Endothelial cell of umbilical vein (primary cell): ENCODE measurements at places on chromosomes 2 and 18.

DNA sequence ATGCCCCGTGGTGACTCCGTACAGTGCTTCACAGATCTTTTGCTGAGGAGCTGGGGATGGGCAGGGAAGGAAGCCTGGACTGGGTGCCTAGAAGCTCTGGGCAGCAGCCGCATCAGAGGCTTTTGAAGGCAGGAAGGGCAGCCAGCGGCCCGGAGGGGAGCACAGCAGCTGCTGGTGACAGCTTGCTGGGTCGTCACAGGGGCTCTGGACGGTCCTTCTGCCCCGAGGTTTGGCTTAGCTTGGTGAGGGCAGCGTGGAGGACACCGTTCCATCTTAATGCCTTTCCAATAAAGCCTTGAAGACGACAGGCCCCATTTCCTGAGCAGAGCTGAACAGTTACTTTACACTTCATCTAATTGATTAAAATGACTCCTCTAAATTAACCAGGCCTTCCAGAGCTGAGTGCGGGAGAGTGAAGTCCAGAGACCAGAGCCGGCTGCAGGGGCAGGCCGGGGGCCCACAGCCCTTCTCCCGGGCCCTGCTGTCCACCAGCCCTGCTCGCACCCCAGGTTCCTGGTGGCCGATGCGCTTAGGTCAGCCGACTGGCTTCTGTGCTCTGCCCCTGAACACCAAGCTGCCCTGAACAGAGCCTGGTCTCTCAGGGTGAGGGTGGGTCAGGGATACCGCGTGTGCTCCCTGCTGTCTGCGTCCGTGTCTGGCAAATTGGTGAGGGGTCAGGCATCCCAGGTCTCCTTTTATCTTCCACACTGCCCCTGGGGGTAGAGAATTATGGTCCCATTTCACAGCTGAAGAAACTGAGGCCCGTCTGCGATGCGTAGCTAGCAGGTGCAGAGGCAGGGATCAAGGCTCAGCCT, 43.5 kb downstream of the RRM2 start:
- DNase-seq, result no peak

DNA sequence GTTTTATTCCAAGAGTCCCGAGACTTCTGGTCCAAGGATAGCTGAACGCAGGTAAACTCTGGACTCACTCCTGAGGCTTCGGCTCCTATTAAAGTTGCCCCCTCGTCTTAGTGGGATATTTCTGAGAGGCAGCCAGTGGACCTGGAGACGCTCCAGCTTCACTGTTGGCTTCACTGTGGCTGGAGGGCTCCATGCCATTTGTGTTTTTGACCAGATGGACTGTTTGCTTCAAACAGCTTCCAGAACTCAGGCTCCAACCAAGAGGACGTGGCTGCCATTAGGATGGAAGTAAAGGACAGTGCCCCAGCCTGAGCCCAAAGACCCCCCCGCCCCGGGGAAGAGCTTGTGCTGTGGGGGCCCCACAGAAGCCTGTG, 94.4 kb upstream of the LDAH start:
- DNase-seq, result peak; percentile 7

- no peak for DNase-seq
Measured at GRCh38 chr2:99977966-99978365, 164.4 kb downstream of the AFF3 start.

DNA sequence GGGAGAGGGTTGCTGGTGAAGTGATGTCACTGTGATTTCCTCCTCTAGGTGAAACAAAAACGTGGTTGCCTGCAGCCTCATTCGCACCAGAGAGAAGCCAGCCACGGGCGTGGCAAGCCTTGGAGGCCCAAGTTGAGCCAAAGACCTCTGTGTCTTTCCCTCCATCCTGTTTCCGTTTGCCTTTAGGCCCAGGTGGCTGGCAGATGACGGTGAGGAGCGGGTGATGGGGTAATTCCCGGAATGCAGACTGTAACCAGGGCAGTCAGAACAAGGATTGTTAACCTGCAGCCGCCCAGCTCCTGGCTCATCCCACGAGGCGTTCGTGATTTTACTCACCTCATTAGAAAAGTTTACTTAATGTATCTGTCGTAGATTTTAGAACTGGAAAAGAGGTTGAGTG, 14.4 kb downstream of the CTIF start:
- no peak for DNase-seq

DNA sequence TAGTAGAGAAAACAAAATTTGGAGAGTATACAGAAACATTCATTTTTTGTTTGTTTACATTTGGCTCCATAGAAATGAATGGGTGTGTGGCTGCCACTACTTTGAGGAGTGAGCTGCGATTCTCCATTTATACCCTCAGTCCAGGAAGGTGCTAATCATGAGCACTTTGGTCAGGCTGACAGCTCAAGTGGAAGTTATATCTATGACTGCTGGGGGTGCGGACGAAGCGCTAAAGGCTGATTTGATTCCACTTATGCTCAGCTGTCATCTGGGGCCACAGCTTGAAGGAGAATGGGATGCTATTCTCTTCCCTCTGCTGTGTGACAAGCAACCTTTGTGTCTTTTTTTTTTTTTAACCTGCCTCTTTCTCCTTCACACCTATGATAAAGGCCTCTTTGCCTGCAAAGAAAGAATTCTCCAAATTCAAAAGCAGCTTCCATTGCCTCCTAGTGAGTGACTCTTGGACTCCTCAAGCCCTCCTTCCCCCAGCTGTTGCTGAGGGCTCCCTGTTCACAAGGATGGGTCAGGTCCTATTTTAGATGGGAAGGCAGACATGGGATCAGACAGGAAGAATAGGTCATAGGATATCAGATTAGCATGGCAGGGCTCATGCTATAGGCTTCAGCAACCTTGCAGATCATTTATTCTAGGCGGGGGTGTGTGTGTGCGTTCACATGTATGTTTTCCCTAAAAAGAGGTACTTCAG, 201.6 kb downstream of the SETBP1 start:
- no peak for DNase-seq

DNA sequence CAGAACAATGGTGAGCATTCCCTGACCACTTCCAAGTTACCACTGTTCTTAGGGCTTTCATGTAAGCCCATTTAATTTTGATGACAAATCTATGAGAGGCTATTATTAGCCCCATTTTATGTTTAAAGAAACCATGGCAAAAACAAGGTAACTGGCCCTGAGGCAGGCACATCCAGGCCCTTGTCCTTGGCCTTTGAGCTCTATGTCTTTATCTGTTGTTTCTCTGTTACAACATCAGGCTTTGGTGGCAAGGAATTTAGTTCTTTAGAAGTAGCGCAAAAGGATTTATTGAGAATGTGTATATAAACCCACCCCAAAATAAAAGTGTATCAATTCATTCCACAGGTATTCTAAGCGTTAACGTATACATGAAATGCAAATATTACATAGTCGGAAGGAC, 257.1 kb downstream of the HNMT start:
- DNase-seq, result no peak

- no peak for DNase-seq
Measured at GRCh38 chr18:57352271-57352701, at the start of gene ST8SIA3. Gene ST8SIA3, plus strand, starts transcription at chr18:57352557. Its CDS starts 290 bp downstream, at chr18:57352847.

- no peak for DNase-seq
Measured at GRCh38 chr2:129759472-129760010, 219.9 kb upstream of the RAB6C start.

DNA sequence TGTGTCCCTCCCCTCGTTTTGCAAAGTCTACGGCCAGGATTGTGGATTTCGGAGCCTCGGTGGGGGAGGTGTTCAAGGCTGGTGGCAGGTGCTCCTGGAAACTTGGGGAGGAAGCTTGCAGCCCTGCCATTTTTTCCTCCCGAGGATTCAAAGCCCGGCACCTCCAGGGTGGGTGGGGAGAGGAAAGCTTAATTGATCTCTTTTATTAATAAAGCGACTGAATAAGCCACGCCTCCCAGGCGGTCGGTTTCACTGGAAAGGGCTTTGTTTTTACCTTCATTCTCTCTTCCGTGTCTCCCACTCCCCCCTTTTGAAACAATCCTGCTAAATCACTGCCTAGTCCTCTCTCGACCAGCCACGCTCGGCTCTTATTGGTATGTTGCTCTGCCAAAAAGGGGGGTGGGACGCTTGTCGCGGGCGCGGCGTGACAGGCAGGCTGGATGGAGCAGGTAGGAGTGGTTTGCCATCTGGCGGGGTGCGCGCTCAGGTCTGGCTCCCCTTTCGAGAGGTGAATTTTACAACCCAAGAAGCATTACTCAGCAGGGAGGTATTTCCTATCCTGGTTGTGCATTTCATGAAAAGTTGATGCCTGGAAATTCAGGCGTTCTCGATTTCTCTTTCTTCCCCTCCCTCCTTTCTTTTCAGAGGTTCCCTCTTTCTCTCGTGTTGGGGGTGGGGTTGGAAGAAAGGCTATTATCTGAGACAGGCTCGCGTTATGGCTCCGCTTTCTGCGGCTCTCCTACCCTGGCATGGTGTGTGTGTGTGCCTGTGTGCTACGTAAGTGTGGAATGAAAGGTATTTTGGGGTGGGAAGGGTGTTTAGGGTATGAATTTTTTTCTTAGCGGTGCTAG, 1.4 kb downstream of the NEDD4L start:
- peak; percentile 42 for DNase-seq

DNA sequence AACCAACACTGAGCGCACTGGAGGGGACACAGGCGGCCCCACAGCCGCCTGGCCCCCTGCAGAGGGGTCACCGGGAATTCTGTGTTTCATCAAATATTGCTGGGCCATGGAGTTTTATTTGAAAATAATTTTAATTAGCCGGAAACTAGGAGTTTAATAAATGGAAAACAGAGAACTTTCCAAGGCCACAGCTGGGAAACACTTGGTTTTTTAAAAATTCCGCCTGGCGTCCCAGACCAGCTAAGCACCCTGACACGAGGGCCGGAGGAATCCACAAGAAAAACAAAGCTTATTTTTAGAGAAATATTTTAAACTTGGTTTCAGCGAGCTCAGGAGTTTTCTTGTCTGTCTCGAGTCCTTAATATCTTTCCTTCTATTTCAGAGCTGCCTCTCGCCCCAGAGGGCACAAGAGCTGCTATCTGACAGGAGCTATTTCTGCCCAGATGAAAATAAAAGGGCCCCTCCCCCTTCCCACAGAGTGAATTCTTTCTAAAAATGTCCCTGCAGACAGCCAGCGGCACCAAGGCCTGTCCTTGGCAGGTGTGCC, 8.2 kb downstream of the ZFP36L2 start:
- no peak for DNase-seq

GRCh38 chr2:105144152-105144940, 97.2 kb upstream of the GPR45 start:
- DNase-seq, result no peak

DNA sequence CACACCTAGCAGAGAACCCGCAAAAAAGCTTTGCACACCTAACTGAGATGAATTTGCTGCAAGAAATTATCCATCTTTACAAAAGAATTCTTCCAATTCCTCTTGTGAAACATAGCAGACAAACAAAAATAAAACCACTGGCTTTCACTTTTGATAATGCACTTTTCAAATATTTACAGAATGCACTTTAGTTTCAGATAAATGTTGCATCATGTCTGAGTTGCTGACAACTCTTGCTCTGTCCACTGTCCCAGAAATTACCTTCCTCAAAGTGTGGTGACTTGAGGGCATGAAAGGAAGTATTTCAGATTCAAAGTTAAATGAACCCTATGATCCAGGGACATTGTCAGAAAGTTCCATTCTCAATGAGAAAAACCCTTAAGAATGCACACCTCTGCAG, 256.2 kb upstream of the PARD3B start:
- DNase-seq, result no peak

DNA sequence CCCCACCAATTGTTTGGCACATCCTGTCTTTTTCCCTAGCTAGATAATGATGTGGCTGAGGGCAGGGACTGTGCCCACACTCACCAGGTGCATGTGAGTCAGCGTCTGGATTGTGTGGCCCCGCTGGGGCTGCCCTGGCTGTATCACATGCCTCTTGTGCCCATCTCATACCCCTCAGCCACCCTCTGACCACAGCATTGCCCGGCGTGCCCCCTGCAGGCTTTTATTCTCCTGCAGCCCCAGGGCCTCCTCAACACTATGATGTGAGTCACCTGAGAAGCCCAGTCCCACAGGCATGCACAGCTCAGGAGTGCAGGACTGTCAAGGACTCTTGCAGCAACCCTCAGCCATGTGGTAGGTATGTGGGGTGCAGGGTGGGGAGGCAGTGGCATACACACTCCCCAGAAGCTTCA, 14.8 kb upstream of the STEAP3 start:
- no peak for DNase-seq

- DNase-seq, result no peak
Measured at GRCh38 chr2:48124592-48124991, 218.3 kb upstream of the FBXO11 start.

DNA sequence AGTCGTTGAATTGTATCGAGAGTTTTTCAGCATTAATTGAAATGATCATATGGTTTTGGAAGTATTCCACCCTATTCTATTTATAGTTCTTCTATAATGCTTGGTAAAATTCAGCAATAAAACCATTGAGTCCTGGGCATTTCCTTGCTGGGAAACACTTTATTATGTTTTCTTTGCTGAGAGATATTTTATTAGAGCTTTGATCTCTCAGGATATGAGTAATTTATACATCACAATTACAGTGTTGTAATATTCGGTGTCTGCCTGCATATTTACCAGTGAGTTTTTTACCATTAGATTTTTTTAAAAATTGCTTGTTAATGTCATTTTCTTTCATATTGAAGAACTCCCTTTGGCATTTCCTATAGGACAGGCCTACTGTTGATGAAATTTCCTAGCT, 402.7 kb upstream of the FSIP2 start:
- no peak for DNase-seq

GRCh38 chr2:38515155-38516074, 87.3 kb downstream of the HNRNPLL start:
- no peak for DNase-seq

- no peak for DNase-seq
Measured at GRCh38 chr2:634041-634440, 43.2 kb downstream of the TMEM18 start.

- DNase-seq, result no peak
Measured at GRCh38 chr2:201152999-201153815, 29.7 kb upstream of the CASP10 start.

GRCh38 chr2:145764631-145765030, 1244.7 kb upstream of the ZEB2 start:
- DNase-seq, result peak; percentile 28

DNA sequence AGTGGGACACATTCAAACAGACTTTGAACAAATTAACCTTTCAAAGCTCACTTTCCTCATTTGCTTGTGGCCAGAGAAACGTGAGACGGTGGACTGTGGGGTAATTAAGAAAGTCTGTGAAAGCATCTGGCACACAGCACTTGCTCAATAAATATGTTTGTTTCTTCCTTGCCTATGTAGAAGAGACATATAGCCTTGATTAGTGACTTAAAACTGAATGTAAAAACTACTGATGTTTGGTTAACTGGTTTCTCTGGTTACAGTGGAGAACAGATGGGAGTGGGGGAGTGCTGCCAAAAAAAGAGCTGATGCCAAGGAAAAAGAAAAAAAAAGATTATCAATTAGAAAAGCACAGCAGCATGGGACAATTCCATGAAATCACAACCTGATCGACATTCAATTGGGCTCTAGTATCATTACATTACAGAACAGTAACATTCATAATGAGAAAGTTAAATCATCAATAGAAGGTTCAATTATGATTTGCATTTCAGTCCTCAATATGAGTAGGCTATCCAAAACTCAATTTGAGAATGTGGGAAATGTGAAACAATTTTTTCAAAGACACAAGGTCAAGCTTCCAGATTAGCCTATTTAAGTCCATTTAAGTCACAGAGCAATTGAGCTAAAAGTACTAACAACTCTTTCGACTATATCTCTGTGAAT, 14.7 kb downstream of the CUL3 start:
- no peak for DNase-seq
